ENCODE measurements at places on chromosomes 2 and 18.

- no peak for DNase-seq
Measured at GRCh38 chr2:100721693-100722092, 98.2 kb upstream of the NPAS2 start.

GRCh38 chr2:20403774-20404312 lies 43.0 kb upstream of the RHOB start:
- DNase-seq: no peak

- no peak for DNase-seq
Measured at GRCh38 chr18:24168496-24168895, 29.6 kb downstream of the CABYR start.

DNA sequence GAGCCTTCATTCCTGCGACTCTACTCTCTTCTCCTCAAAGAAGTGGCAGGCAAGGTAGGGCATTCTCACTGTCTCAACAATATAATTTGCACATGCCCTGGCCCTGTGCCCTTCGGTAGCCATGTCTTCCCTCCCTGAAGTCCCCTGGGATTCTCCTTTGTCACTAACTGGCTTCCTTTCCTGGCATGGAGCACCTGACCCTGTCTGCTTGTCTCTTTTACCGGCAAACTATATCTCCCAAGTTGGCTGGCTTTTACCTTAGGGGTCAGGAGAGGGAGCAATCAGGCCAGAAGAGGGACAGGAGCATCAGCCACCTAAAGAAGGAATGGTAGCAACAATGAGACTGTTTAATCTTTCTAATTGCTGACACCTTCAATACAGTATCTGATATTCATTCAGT lies 51.9 kb upstream of the RMDN2 start:
- peak; percentile 66 for DNase-seq

DNA sequence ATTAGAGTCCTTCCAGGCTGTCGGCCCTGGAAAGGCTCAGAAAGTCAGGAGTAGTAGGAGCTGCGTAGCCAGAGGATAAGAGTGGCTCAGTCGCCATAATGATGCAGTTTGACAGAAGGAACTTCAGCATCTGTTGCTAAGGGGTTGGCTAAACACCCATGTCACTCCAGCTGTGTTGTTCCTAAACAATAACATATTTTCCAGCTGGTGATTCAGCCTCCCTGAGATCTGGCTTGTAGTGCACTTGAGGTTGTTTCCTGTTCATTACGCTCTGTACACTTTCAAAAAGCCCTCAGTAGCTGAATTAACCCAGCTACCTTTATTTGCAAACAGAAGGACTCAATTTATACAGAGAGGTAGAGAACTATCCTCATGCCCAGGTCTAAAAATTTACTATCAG lies 39.7 kb upstream of the EPAS1 start:
- no peak for DNase-seq

DNA sequence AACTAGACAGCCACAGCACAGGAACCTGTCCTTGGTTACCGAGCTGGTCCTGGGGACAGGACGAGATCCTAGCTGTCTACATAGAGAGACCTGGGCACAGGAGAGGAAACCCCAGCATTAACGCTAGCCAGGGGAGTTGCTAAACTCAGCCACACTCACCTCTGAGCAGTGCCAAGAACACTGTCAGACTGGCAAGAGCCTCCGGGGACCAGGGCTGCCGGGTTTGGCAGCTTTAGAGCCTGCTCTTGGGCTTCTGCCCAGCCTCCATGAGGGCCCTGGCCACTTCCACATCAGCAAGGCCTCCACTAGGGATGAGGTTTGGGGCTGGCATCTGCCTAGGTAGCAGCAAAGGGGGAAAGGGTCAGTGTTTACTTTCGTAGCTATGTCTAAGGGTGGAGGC lies 6.7 kb downstream of the TMBIM1 start:
- peak; percentile 88 for DNase-seq

DNA sequence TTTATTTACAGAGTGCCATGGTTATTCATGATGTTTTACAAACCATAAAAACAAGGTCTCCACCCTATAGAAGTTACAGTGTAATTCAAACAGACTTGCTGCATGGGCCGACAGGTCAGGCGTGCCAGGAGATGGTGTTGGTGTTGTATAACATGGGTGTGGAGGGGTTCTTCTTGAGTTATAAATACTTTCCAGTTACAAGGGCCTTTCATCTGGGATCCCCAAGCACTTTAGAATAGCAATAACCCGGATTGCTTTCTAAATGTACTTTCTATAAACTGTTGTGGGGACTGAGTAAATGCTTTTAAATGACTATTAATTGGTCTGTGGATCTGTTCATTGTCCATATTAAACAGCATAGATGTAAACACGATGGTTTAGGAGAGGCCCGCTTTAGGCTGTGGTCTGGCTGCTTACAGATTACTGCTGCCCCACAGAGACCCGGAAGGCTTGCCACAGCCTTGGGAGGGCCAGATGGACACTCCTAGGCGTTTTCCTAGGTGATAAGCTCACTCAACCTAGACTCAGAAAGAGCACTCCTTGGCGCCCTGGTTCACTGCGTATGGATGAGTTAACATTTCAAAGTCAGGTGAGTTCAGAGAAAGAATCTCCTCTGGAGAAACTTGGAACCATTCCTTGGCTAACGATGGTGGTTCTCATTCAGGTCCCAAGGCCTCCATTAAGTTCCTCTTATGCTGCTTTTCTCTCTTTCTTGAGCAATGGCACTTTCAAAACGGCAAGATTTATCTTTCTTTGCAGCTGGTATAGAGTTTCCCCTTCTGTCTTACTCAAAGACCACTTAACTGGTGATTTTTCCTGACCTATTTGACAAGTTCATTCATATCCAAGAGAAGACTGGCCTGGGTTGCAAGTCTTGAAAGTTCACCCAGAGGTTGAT lies 3.6 kb upstream of the KIAA2012 start:
- no peak for DNase-seq

DNA sequence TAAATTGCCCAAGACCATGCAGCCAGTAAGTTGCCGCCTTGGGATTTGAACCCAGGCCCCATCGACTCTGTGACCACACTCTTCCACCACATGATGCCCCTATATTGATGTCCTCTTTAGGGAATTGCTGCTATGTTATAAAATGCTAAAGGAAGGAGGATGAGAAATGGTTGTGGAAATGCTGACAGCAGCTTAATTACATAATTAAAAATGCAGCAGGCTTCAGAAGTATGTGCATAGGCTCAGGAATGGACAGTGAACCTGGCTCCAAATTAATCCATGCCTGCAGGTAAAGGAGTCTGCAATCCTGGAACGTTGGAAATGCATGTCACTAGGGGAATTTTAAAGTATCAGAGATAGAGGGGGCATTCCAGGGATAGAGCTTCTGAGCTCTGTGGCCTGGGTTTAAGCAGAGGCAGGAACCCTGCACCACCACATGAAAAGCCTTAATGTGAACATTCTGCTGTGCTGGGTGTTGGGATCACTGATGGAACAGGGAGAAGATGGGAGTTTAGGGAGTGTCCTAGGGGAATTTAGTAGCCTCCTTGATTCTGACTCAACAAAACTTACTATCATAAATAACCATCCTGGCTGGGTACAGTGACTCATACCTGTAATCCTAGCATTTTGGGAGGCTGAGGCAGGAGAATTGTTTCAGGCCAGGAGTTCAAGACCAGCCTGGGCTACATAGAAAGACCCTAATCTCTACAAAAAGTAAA lies 76.1 kb upstream of the CCDC85A start:
- DNase-seq: no peak

GRCh38 chr2:53247956-53248735 lies 519.5 kb upstream of the CHAC2 start:
- no peak for DNase-seq
